GM23248 (cell line): ENCODE measurements at places on chromosomes 6 and 20.

DNA sequence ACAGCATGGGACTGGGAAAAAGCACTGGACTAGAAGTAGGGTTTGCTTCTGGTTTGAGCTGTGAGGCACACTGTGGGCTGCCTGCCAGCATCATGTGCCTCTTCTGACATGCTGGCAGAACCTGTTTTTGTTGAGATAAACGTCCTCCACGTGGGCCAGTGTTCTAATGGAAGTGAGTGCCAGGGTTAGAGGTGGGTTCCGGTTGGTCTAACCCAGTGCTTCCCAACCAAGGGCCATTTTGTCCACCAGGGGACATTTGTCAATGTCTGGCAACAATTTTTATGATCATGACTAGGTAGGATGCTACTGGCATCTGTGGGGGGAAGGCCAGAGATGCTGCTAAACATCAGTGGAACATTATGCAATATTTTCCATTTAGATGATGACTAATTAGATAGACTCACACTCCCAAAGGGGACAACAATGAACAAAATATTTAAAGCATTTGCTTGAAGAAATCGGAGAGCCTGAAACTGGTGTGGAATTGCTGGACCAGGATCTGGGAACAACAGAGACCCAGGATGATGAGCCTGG lies 7.8 kb upstream of the APMAP start:
- peak; percentile 94 for DNase-seq

DNA sequence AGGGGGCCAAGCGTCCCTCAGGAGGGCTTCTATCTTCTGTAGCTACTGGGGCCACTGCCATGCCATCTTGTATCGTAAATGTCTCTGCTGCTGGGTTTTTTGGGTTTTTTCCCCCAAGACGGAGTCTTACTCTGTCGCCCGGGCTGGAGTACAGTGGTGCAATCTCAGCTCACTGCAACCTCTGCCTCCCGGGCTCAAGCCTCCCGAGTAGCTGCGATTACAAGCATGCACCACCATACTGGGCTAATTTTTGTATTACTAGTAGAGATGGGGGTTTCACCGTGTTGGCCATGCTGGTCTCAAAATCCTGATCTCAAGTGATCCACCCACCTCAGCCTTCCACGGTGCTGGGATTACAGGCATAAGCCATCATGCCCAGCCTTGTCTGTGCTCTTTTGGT lies 111.3 kb upstream of the LOC128125822 start:
- DNase-seq: no peak

DNA sequence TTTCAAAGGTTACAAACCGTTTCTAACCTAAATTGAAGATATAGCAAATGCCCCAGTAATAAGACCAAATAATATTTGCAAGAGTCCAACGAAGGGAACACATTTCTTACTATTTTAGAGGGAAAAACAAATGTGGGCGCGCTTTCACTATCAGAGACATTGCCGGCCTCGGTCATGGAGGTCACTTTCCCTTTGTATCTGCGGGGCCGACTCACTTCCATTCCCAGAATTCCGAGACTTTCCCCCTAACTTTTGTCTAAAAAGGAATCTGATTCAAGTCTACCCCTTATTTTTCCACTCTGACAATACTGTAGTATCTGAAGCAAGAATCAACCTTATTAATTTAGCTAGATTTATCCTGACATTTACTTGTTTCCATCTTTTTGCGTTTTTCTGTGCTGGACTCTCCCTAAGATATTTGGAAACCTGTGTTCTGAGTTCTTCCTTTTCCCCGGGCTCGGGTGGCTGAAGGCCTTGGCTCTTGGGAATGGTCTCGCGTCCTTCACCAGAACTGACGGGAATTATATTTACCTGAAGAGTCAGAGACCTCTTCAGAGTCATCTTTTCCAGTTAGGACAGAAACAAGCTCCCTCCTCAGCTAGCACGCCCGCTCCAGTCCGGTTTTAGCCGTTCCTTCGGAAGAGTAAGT lies 71.8 kb upstream of the ZNF184 start:
- peak; percentile 7 for DNase-seq

DNA sequence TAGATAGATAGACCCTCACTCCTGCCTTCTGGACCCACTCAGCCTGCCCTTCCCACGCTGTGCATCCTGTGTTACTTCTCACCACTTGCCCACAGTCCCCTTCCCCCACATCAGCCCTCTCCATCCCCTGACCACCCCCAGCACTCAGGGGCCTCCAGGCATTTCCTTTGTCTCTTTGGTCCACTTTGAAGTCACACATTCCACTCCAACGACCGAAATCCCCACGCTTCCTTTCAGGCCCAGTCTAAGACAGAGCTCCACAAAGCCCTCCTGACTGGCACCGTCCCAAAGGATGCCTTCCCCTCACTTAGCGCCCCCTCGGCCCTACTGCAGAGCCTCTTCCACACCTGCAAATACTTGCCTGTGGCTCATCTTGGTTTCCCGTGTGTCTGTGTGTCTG lies 83.8 kb downstream of the FOXF2 start:
- no peak for DNase-seq

DNA sequence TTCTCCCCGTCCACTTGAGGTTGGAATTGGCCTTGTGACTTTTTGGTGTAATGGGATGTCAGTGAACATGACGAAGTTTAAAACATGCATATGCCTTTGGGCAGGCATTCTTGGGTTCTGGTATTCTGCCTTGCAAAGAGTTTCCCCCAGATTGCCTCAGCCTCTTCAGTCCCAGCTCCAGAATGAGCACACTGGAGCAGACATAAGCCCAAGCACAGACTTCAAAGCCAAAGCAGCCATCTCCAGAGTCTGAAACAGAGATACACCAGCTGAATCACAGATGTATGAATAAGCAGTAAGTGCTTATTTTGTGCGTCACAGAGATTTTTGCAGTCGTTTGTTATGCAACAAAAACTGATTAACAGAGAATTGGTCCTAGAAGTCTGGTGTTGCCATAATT lies 546.0 kb downstream of the FRK start:
- peak; percentile 51 for DNase-seq

DNA sequence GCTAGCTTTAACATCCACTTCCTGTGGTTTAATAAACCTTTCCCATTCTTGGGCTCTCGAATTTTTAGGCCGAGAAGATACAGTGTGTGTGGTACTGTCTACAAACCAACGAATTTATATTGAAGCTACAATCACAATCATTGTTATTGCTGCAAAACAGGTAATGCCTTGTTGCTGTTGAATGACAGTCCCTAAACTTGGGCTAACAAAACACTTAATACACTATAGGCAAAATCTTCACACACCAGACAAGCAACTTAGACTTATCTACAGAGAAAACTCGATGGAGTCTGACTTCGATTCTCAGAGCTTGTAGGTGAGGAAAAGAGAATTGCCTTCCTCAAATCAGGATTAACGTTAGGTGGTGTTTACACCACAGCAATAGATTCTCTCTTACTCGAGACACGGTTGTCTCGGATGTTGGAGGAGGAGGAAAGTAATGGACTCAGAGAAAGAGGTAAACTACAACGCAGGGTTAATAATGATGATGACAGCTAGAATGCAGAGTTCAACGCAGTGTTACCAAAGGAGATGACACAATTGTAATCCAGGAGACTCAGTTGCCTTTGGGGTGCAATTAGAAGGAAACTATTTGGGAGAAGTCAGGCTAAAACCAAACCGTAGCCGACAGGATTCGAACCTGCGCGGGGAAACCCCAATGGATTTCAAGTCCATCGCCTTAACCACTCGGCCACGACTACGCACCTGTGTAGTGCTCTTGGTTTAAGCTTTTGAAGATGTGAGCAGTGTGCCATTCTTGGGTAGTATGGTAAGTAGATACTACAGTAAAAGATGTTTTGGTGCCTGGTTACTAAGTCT lies 32.5 kb upstream of the ZNF184 start:
- DNase-seq: peak; percentile 46
